Thymus (tissue), 14 donors: ENCODE measurements at places on chromosomes 3 and 15. TPM values are rescaled to one million over a fixed set of nuclear protein-coding genes. Genes with fewer than 3 reads are reported as not detected.

DNA sequence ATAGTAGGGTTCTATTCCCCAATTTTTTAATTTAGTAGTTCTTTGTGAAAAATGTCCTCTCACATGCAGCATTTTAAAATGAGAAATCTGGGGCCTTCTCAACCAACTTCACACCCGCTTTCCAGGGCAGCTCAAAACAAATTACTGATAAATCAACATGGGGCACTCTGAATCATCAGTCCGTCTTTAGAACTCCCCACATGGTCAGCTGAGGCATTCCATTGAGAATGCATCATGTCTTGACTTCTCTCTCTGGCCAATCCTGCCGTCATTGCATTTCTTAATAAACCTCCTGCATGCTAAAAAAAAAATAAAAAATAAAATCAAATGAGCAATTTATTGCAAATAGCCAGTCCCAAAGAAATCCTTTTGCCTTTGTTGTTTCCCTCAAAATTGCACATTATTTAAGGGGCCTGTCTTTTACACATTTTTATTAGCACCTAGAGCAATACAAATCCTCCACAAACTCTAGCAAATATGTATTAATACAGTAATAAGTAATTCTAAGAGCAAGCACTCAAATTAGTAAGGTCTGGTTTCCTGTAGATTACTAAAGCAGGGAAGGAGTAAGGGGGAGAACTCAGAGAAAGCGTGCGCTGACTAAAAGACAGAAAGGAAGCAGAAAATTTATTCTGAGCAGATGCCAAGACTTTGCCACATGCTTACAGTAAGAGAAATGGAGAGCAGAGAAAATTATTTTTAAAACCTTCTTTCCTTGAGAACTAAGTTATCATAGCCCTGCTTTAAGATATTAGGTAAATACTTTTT is 175.7 kb downstream of the TNIK start:
- H3K4me1 ChIP-seq: no peaks in the 10 kb centered on the region
- H3K36me3 ChIP-seq: no peaks in the 10 kb centered on the region
- no peak overlapping the region for H3K4me3 ChIP-seq
- DNase-seq: no peak
- no peak overlapping the region for H3K27ac ChIP-seq

- H3K27me3 ChIP-seq: no peaks in the 10 kb centered on the region
- no peak overlapping the region for H3K27ac ChIP-seq
- H3K4me1 ChIP-seq: no peaks in the 10 kb centered on the region
- DNase-seq: no peak
- H3K4me3 ChIP-seq: no peak overlapping the region
Measured at GRCh38 chr15:81723113-81723651, 322.6 kb downstream of the MEX3B start.

DNA sequence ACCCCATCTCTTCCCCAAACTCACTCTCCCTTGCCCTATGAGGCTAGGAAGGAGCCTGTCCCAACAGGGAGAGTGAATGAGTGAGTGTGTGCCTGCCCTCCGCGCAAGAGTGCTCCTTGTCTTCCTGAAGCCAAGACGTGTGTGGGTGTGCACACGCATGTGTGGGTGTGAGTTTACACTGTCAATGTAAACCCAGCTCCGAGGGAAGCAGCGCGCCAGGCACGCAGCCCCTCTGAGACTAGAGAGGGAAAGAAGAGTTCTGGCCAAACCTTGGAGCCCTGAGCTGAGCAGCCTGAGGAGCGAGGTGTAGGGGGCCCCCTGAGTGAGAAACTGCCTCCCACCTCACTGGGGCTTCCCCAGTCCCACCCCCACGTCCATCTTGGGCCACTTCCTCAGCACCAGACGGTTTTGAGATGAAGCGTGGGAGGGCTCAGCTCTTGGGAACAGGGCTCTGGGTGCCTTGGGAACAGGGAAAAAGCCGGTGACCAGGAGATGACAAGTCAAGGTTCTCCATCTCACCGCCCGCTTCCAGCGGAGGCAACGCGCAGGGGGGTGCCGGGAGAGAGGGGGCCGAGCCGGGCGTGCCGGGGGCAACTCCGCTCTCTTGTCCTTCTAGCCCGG is 5.1 kb downstream of the MECOM start:
- H3K27ac ChIP-seq: no peak overlapping the region
- H3K4me3 ChIP-seq: no peak overlapping the region
- no peaks in the 10 kb centered on the region for H3K36me3 ChIP-seq
- DNase-seq: no peak

GRCh38 chr15:59492389-59493377 is 54.7 kb downstream of the FAM81A start:
- H3K27me3 ChIP-seq: peaks cover 3% of the 10 kb centered on the region
- H3K4me3 ChIP-seq: no peak overlapping the region
- H3K27ac ChIP-seq: no peak overlapping the region
- H3K4me1 ChIP-seq: no peaks in the 10 kb centered on the region
- peak; percentile 33 for DNase-seq

GRCh38 chr3:111299192-111299615 is 227.6 kb downstream of the NECTIN3 start:
- H3K4me1 ChIP-seq: no peaks in the 10 kb centered on the region
- no peaks in the 10 kb centered on the region for H3K27me3 ChIP-seq
- DNase-seq: no peak
- no peaks in the 10 kb centered on the region for H3K36me3 ChIP-seq

DNA sequence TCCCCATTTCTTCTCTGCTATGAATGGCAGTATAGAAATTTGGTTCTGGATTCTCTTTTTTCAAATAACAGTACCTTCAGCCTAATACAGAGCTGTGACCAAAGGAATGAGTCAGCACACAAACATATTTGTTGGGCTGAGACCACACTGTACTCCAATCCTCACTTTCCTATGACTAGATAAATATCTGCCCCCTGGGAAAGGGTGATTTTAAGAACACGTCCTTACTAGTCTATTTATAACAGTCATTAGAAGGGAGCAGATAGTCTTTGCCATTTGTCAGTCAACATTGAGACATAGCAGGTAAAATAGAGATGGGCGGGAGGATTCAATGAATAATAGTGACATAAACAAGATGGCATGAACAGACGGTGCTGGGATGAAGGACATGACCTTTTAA is 461.3 kb downstream of the MCTP2 start:
- DNase-seq: no peak
- H3K4me3 ChIP-seq: no peak overlapping the region
- H3K36me3 ChIP-seq: no peaks in the 10 kb centered on the region
- no peak overlapping the region for H3K27ac ChIP-seq

GRCh38 chr3:128624526-128625138 is 26.0 kb downstream of the RPN1 start:
- no peak overlapping the region for H3K27ac ChIP-seq
- H3K27me3 ChIP-seq: no peaks in the 10 kb centered on the region
- no peak overlapping the region for H3K4me3 ChIP-seq
- H3K36me3 ChIP-seq: peaks cover 64% of the 10 kb centered on the region
- no peaks in the 10 kb centered on the region for H3K4me1 ChIP-seq
- no peak for DNase-seq

GRCh38 chr3:155362808-155363689 is 69.6 kb upstream of the STRIT1 start:
- no peaks in the 10 kb centered on the region for H3K36me3 ChIP-seq
- no peak overlapping the region for H3K27ac ChIP-seq
- H3K27me3 ChIP-seq: no peaks in the 10 kb centered on the region
- H3K4me1 ChIP-seq: no peaks in the 10 kb centered on the region
- DNase-seq: no peak

DNA sequence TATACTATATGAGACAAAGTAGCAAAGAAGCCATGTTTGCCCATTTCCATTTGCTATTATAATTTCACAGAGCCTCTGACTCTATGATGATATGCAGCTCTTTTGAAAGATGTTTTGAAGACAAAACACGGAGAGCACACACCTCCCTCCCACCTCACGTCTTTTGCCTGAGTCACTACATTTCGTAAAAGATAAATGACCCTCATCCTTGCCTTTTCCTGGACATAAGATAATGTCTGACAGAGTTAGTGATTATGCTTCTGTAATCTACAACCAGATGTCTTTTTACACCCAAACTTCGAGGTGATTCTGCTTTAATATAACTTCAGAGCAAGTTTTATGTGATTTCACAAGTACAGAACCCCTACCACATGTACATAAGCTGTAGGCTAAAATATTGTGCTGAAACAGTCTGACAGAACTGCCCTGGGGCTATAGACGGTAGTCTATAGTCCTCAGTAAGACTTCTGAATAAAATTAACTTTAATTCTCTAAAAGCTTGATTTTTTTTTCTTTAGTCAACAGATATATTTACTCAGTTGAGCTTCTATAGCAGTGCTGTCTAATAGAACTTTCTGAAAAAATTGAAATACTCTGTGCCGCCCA is 99.9 kb downstream of the CD200R1L start:
- DNase-seq: no peak
- no peaks in the 10 kb centered on the region for H3K27me3 ChIP-seq
- no peak overlapping the region for H3K27ac ChIP-seq
- H3K4me1 ChIP-seq: peaks cover 17% of the 10 kb centered on the region

GRCh38 chr3:197728487-197728886 is 8.2 kb downstream of the RUBCN start:
- H3K4me1 ChIP-seq: peaks cover 5% of the 10 kb centered on the region
- no peaks in the 10 kb centered on the region for H3K36me3 ChIP-seq
- no peak for DNase-seq
- H3K4me3 ChIP-seq: no peak overlapping the region
- H3K27ac ChIP-seq: no peak overlapping the region

- H3K36me3 ChIP-seq: no peaks in the 10 kb centered on the region
- no peaks in the 10 kb centered on the region for H3K27me3 ChIP-seq
- no peak overlapping the region for H3K27ac ChIP-seq
- H3K4me1 ChIP-seq: no peaks in the 10 kb centered on the region
- no peak for DNase-seq
Measured at GRCh38 chr3:137471558-137472204, 292.4 kb upstream of the SOX14 start.

- no peak for DNase-seq
- no peaks in the 10 kb centered on the region for H3K27me3 ChIP-seq
- peak overlapping the region; percentile 84 for H3K4me3 ChIP-seq
- peaks cover 45% of the 10 kb centered on the region for H3K4me1 ChIP-seq
- H3K36me3 ChIP-seq: no peaks in the 10 kb centered on the region
Measured at GRCh38 chr3:30607032-30607833, 832 bp downstream of the TGFBR2 start.

- H3K27ac ChIP-seq: no peak overlapping the region
- H3K27me3 ChIP-seq: no peaks in the 10 kb centered on the region
- H3K4me3 ChIP-seq: no peak overlapping the region
- peaks cover 43% of the 10 kb centered on the region for H3K36me3 ChIP-seq
- DNase-seq: no peak
- H3K4me1 ChIP-seq: no peaks in the 10 kb centered on the region
Measured at GRCh38 chr3:47758261-47759025, 23.2 kb downstream of the SMARCC1 start.

DNA sequence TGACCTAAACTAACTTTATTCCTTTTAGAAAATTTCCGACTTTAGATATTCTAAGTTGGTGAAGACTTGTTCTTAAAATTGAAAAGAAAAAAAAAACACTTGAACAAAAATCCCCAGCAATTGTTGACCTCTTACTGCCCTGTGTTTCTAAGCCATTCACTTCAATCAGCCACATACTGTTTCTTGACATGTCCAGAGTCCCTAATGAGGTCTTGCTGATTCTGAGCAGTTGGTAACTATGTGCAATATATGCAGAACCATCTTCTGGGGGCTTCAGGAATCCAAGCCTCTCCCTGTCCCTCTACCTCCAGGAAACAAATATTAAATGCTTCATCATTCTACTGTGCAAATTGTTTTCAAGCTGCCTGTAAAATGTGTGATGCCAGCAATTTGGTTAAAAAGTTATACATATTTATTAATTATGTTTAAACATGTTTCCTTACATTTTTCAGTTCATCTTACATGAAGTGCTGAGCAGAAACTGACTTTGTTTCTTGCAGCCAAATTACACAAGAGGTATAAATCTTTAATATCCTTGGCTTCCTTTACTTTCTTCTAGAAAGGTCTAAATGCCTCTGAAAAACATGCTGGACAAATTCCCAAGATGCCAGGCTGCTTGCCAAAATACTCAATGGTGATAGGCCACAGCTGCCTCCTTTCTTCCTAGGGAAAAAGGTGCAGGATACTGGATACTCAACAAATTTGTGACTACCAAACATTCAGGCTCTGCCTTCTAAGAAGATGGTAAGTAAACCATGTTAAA is 19.8 kb upstream of the GYG1 start:
- H3K36me3 ChIP-seq: no peaks in the 10 kb centered on the region
- no peaks in the 10 kb centered on the region for H3K27me3 ChIP-seq
- no peak for DNase-seq

- no peak overlapping the region for H3K4me3 ChIP-seq
- H3K27ac ChIP-seq: no peak overlapping the region
- H3K4me1 ChIP-seq: peaks cover 44% of the 10 kb centered on the region
- H3K36me3 ChIP-seq: no peaks in the 10 kb centered on the region
- no peaks in the 10 kb centered on the region for H3K27me3 ChIP-seq
Measured at GRCh38 chr15:69810431-69811354, 287.0 kb downstream of the TLE3 start.

DNA sequence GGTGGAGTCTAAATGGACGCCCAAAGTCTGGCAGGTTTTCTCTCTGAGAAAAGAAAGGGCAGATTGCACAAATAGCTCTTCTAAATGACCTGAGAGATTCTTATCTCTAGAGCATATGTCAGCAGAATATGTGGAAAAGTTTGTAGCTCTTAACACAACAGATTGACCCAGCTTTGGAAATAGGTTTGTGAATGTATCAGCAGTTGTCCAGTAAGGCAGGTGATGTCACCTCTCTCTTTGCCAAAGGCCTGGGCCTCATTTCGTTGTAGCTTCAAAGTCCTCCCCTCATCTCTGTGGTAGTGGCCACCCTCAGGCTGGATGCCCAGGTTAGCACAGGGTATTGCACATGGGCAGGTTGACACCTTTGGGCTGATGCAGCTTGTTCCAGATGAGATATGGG is 36.0 kb downstream of the PDIA5 start:
- peaks cover 10% of the 10 kb centered on the region for H3K36me3 ChIP-seq
- H3K4me1 ChIP-seq: peaks cover 5% of the 10 kb centered on the region
- DNase-seq: no peak
- H3K27me3 ChIP-seq: no peaks in the 10 kb centered on the region

GRCh38 chr15:78992416-78993256 is 47.8 kb upstream of the CTSH start:
- no peak for DNase-seq
- peaks cover 4% of the 10 kb centered on the region for H3K4me1 ChIP-seq
- H3K36me3 ChIP-seq: no peaks in the 10 kb centered on the region
- no peaks in the 10 kb centered on the region for H3K27me3 ChIP-seq
- no peak overlapping the region for H3K4me3 ChIP-seq
- H3K27ac ChIP-seq: no peak overlapping the region

ACKR4 gene
- 0.94 TPM for total RNA-seq

DAZL gene
- 0.19 TPM for total RNA-seq

SOX2 gene
- total RNA-seq: 0.42 TPM

XCR1 gene
- 4.2 TPM for total RNA-seq

LSMEM2 gene
- not detected for total RNA-seq

IL20RB gene
- 0.94 TPM for total RNA-seq

TM4SF1 gene
- 12.9 TPM for total RNA-seq
